NCI-H187 (cell line): ENCODE measurements at places on chromosomes 3 and 15.

DNA sequence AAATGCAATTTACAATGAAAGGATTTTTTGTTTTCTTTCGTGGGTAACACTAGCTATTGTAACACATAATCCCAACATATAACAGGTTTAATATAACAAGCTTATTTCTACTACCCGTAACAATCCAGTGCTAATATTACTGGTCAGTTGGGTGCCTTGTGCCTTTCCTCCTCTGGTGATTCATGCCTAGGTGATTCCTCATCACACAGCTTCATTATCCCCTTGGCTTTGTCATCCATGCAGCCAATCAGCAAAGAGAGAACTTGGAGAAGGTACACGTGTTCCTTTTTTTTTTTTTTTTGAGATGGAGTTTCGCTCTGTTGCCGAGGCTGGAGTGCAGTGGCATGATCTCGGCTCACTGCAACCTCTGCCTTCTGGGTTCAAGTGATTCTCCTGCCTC lies 30.7 kb downstream of the CHST14 start:
- DNase-seq, result no peak

GRCh38 chr3:109023656-109024254 lies 70.1 kb upstream of the GUCA1C start:
- no peak for DNase-seq

GRCh38 chr15:74549816-74550215 lies 8.8 kb downstream of the ARID3B start:
- DNase-seq, result no peak

GRCh38 chr3:14429640-14430039 lies 27.2 kb downstream of the SLC6A6 start:
- DNase-seq, result no peak

- no peak for DNase-seq
Observed at GRCh38 chr3:155890671-155891190, 20.3 kb downstream of the GMPS start.
